ENCODE measurements at places on chromosomes 11 and 22. TPM values are rescaled to one million over a fixed set of nuclear protein-coding genes. Genes with fewer than 3 reads are reported as not detected.

ZNF143 gene
- total RNA-seq = 39.1 TPM

ADAMTS15 gene
- 7.7 TPM for total RNA-seq

LRRC32 gene
- 0.77 TPM for total RNA-seq

DNA sequence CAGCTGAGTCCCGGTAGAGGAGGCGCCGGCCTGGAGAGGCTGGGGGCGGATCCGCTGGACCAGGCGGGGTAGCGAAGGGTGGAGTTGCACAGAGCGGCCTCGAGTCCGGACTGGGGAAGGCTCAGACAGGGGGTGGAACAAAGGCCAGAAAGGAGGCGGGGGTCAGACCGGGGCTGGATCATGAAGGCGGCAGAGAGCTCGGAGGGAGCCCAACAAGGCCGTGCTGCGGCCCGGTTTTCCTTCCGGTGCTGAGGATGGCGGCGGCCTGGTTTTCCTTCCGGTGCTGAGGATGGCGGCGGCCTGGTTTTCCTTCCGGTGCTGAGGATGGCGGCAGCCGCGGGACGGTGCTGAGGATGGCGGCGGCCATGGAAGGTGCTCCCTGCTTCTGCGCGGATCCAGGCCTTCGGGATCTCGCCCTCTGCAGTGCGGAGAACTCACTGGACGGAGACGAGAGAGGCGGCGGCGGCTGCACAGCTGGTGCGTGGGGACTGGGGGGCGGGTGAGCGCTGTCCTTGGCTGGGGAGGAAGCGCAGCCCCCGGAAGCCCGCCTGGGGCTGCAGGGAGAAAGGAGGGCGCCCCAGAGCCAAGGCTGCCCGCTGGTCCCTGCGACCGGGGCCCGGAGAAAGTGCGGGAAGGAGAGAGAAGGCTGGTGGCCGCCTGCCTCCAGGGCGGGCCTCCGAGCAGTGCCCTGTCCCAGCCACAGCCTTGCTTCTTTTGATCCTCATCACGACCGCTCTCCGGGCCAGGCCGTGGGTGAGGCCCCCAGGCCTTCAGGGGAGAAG, 350.4 kb upstream of the B3GAT1 start:
- no peak for DNase-seq

GRCh38 chr11:126405906-126406305, 50.4 kb downstream of the ST3GAL4 start:
- DNase-seq = no peak

DNA sequence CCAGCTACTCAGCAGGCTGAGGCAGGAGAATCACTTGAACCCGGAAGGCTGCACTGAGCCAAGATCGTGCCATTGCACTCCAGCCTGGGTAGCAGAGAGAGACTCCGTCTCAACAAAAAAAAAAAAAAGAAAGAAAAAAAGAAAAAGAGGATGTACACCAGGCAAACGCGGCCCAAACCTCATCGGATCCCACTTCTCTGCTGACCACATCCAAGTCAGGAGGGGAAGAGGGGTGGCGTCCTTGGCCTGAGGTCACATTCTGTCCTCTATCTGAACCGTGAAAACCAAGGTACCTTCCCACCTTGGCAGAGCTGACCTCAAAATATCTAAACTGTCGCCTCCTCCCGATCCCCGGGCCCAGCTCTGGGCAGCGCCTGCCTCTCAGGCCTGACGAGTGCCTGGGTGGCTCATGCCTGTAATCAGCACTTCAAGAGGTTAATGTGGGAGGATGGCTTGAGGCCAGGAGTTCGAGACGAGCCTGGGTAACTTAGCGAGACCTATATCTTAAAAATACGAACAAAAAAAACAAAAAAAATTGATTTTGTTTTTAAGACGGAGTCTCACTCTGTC, 25.1 kb downstream of the RGL4 start:
- no peak for DNase-seq

DNA sequence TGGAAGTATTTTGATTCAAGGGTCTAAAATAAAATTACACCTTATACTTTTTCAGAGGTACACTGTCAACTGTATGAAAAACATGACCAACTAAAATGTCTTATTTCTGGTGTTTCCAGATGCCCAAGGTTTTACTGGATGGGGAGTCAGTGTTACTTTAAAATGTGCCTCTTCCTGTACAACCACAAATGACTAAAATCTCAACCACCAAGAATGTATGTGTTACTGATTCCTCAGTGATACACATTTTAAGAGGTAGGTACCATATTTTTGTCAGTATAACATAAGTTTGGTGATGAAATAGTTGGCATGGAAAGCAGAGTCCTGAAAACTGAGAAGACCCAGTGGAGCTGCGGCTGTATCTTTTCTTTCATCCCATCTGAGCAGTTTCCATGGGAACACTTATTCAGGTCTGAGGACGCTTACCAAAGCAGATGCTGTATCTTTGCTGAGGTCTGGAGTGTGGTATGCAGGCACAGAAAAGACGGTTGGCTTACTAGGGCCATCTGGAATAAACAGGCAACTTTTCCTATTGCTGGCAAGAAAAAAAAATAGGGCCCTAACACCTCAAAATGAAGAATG, 21.2 kb upstream of the TP53AIP1 start:
- no peak for DNase-seq

DNA sequence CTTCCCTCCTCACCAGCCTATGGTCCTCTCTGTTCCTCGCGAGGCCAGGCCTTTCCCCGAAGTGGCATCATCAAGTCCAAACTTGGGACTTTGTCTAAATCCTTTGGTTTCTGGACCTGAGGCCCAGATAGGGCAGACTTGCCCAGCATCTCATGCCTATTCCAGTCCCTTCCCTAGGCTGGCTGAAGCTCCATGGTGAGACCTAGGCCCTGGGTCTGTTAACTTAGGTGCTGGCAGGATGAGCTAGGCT, 11.5 kb downstream of the RELA start:
- DNase-seq = no peak

GRCh38 chr22:47837703-47838102, 1075.3 kb downstream of the TBC1D22A start:
- DNase-seq = no peak

- no peak for DNase-seq
These were observed 25.6 kb downstream of the OR2AG2 start for GRCh38 chr11:6746086-6746618.

DNA sequence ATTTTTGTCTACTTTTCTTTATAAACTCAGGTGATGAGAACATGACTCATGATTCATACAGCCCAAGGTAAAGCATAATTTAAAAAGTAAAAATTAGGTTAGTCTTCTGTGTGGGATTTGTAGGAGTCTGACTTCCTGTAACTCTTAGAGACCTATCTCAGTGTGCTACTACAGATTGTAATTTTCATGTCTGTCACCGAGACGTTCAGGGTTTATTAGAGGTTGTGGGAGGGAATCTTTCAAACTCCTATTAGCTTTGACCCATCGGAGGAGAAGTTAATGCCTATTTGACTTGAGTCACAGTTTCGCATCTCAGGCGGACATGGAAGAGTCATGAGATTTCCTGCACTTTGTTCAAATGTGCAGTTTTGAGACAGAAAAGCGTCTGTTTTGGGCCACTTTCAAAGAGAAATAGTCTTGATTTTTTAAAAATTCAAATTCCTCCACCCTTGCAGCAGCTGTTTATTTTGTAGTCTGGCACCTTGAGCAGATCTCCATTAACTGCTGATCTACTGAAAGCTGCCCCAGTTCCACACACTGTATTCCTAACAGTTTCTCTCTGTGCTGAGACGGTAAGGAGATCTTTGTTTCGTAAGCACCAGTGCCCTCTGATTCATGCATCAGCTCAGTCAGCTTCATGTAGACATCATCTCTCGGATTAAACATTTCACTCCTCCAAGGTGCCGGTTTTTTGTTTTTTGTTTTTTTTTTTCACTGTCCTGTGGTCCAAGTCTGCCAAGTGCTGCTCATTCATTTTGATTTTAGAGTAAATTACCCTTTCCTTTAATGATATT, 24.3 kb downstream of the ALKBH3 start:
- no peak for DNase-seq

All from neural crest cell (in vitro differentiated cells).